Progenitor cell of endocrine pancreas (in vitro differentiated cells): ENCODE measurements at places on chromosomes 7 and 10.

GRCh38 chr10:95478935-95479334 lies 82.2 kb downstream of the SORBS1 start:
- no peak for DNase-seq

GRCh38 chr7:105337529-105337928 lies 51.2 kb downstream of the SRPK2 start:
- no peak for DNase-seq

DNA sequence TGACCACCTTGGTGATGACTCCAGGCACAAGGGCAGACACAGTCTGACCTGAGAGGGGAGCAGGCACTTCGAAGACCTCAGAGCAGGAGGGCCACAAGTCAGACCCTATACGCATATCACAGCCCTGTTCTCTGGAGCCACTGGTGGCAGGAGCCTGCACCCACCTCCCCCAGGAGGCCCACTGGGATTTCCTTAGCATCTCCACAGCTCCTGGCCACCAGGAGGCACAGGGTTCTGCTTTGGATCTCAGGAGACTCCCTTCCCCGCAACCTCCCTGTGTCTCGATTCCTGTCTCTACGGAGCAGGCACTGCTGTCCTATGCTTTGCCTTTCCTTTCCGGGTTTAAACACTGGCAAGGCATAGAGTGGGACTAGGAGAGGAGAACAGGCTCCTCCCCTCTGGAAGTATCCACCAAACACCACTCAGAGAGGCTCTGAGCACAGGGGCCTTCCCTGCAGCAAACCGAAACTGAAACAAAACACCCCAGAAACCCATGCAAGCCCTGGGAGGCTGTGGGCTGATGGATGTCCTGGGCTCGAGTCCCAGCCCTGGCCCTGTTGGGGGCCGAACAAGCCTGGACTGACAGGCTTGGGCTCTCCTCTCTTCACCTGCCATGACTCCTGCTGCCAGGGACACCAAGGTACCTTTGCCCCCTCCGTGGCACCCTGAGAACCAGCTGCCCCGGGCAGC lies 166.3 kb downstream of the NEURL1 start:
- no peak for DNase-seq

DNA sequence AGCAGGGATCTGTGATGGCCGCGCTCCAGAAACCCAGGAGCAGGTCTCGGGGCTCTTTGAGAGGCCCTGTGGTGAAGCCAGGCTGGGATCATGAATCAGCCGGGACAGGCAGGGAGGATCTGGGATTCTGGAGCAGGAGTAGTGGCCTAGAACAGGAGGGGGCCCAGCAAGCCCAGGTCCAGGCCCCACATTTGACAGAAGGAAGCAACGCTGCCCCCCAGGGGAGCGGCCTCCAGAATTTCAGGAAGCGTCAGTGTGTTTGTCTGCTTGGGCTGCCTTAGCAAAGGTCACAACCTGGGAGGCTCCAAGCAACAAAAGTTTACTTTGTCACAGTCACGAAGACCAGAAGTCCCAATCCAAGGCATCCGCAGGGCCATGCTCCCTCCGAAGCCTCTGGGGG lies 36.8 kb downstream of the CLRN3 start:
- no peak for DNase-seq
